Cerebellum (tissue), 4 donors: ENCODE measurements at places on chromosomes 6 and 20. TPM values are rescaled to one million over a fixed set of nuclear protein-coding genes. Genes with fewer than 3 reads are reported as not detected.

Gene SLC26A8
- total RNA-seq, result 3.7 TPM

Gene PNPLA1
- not detected for total RNA-seq

Gene NKAIN2
- total RNA-seq, result 36.6 TPM

Gene RHAG
- 0.64 TPM for total RNA-seq

Gene PREX1
- 55.3 TPM for total RNA-seq

Gene TNXB
- total RNA-seq, result 9.3 TPM

Gene DEFB124
- total RNA-seq, result not detected

Gene LY6G6C
- total RNA-seq, result not detected

Gene BRD2
- 77.4 TPM for total RNA-seq

Gene SFTA2
- not detected for total RNA-seq

Gene CAPN11
- total RNA-seq, result not detected

Gene SSTR4
- total RNA-seq, result 0.54 TPM

Gene EDEM2
- 8.4 TPM for total RNA-seq

Gene NMBR
- total RNA-seq, result 2.5 TPM

Gene BPI
- total RNA-seq, result 0.27 TPM

Gene MAFB
- 4.0 TPM for total RNA-seq

Gene SMOC2
- 1.9 TPM for total RNA-seq

Gene KHDC1
- 7.2 TPM for total RNA-seq

Gene BTBD3
- 535 TPM for total RNA-seq

Gene EYA2
- 6.6 TPM for total RNA-seq

Gene ANKRD66
- total RNA-seq, result 0.27 TPM

Gene GSTA2
- not detected for total RNA-seq

Gene CST5
- not detected for total RNA-seq

Gene PHACTR3
- total RNA-seq, result 20.1 TPM

Gene GPR63
- 9.2 TPM for total RNA-seq

Gene SRSF12
- 38.0 TPM for total RNA-seq

Gene HLA-DOB
- total RNA-seq, result not detected

Gene COL20A1
- 2.7 TPM for total RNA-seq

Gene MEP1A
- 0.09 TPM for total RNA-seq

Gene SMAP1
- 43.3 TPM for total RNA-seq

Gene OR2B6
- total RNA-seq, result not detected

Gene SALL4
- 2.3 TPM for total RNA-seq

Gene KHDC1L
- total RNA-seq, result not detected

Gene STK38
- 19.1 TPM for total RNA-seq

Gene ELOVL4
- 29.2 TPM for total RNA-seq

Gene RAB32
- total RNA-seq, result 3.4 TPM

Gene PRDM1
- total RNA-seq, result 0.45 TPM

Gene APCDD1L
- total RNA-seq, result not detected

Gene TFAP2A
- 17.1 TPM for total RNA-seq

Gene AGPAT4
- total RNA-seq, result 78.3 TPM

Gene PRR3
- 15.6 TPM for total RNA-seq
